Muscle of arm (tissue), 14 donors: ENCODE measurements at places on chromosomes 2 and 18. TPM values are rescaled to one million over a fixed set of nuclear protein-coding genes. Genes with fewer than 3 reads are reported as not detected.

DNA sequence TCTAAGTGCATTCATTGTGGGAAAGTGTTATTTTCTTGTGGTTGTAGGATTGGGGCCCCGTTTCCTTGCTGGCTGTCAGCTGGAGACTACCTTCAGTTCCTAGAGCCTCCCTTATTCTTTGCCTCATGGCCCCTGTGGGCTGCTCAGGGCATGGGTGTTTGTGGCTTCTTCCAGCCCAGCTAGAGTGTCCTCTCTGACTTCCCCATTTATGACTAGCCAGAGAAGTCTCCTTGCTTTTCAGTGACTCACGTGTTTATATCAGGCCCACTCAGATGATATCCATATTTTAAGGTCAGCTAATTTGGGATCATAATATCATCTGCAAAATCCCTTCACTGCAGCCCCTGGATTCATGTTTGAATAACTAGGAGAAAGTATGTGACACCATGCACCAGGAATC, 62.8 kb downstream of the DTNA start:
- DNase-seq: no peak

DNA sequence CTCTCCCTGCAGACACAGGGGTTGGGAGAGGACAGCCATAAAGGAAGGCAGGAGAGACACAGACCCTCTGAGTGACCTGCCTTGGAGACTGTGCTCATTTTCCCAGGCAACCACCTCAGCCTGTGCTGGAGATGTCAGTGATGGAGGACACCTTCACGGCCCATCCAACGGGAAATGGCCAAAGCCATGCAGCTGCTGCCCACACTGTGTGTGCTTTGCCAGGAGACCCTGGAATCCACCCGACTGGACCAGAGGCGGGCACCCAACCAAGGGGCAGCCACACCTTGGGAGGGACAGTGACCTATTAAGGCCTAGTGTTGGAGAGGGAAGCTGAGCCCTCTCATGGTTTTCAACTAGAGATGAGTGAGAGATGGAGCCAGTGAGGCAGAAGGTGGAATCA, 192.5 kb downstream of the SMAD2 start:
- no peak for DNase-seq

DNA sequence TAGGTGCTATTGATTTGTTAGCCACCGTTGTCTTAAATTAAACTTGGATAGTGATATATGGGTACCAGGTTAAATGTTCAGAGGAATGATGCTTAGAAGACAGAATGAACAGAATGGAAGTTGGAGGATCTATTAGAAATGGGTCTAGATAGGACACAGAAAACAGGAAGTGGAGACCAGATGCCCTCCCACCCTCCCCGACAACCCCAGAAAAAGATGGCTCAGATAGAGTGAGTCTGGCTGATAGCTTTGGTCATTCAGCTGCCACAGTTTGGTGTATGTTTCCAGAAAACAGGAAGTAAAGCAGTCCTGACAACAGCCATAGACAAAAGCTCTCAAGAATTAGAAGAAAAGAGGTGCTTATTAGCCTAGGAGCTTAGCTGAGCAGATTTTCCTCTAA, 71.5 kb upstream of the DSG1 start:
- no peak for DNase-seq

DNA sequence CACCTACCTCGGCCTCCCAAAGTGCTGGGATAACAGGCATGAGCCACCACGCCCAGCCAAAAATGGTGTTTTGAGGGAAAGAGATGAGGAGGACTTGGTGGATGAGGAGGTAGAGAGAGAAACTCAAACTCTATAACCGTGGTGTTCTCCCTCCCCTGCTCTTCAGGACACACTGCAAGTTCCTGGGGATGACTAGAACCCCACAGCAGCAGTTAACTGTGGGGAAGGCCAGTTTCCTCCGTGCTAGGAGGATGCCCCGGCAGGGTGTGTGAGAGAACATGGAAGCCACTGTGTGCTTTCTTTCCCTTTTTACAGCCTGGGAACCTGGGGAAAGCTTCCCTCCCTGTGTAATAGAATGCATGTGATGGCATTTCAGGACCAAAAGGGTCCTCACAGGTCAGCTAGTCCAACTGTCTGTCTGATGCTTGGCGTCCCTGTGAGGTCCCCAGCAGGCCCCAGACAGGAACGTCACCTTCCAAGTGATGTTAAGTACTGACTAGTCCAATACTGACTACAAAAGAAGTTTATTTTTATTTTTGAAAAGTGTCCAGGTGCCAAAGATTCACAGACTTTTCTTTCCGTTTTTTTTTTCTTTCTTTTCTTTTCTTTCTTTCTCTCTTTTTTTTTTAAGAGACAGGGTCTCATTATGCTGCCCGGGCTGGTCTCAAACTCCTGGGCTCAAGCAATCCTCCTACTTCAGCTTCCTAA, 38.9 kb downstream of the MYCN start:
- no peak for DNase-seq

GRCh38 chr18:40292985-40293710, 1661.9 kb upstream of the PIK3C3 start:
- DNase-seq: no peak

DNA sequence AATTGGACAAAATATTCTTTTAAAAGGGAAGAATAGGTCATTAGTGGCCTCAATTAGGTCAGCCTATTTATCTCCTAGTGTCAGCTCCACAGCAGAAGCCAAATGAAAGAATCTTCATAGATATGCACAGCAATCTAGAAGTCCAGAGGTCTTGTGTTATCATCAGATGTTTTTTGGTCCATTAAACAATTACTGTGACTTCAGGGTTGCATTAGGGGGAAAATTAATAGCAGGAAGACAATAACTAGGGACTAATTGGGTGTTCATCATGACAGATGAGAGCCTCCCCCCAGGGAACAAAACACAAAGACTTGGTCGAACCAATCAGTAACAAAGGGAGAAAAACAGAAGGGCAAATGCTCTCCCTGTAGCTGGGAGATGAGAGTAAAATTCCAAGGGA, 264.7 kb downstream of the PTH2R start:
- no peak for DNase-seq

DNA sequence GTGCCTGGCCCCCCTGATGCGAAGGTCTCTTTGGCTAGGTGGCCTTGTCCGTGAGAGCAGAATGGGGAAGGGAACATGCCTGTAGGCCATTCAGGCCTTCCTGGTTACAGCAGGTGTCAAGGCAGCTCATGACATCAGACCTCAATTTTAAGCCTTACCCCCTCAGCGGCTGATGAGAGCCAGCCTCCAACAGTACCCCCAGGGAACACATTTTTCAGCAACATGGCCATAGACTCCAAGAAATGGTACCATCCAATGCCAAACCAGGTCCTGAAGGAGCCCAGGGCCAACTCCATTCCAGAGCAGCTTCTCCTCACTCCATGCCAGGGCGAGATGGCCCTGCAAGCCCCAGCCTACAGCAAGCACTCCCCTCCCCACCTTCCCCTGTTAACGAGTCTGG, 199.2 kb downstream of the SMAD2 start:
- no peak for DNase-seq

DNA sequence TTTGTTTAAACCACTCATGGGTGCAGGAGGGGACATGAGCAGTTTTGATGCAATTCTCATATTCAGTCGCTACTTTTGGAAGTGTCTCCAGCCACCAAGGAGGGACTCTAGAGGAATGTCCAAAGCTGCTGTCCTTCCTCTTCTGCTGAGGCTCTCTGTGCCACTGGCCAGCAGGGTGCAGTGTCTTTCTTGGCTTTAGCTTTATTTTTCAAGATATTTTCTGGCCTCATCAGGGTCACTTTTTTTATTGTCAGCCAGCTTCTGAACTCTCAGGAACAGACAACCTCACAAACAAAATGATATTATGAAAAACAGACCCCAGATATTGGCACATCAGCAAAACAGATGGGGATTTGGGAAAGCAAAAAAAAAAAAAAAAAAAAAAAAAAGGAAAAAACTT, 289.3 kb upstream of the ZSWIM2 start:
- DNase-seq: peak; percentile 66

GRCh38 chr2:30566631-30567030, 119.6 kb downstream of the LCLAT1 start:
- peak; percentile 41 for DNase-seq

- no peak for DNase-seq
Measured at GRCh38 chr2:46846536-46846935, 69.1 kb downstream of the MCFD2 start.

DNA sequence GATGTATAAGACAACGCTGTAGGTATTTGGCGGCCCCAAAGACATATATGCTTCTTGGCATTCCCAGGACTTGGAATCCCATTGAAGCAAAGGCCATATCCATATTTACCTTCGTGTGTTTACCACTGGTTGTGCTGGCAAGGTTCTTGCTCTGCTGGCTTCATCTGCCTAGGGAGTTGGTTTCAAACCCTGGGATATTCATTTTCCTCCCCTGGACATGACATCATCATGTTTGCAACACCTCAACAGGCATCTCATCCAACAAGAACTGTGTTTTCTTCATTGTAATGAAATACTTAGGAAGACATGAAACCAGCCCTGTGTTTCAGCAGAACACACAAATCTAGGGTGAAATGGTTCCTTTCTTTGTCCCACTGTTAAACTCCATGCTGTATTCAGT, 77.9 kb upstream of the PHLPP1 start:
- DNase-seq: no peak

- DNase-seq: peak; percentile 70
Measured at GRCh38 chr2:149330127-149331022, at the start of gene LYPD6. TSS of gene LYPD6 (plus strand) at chr2:149330587. CDS start at chr2:149437709, 107,122 bp downstream.

DNA sequence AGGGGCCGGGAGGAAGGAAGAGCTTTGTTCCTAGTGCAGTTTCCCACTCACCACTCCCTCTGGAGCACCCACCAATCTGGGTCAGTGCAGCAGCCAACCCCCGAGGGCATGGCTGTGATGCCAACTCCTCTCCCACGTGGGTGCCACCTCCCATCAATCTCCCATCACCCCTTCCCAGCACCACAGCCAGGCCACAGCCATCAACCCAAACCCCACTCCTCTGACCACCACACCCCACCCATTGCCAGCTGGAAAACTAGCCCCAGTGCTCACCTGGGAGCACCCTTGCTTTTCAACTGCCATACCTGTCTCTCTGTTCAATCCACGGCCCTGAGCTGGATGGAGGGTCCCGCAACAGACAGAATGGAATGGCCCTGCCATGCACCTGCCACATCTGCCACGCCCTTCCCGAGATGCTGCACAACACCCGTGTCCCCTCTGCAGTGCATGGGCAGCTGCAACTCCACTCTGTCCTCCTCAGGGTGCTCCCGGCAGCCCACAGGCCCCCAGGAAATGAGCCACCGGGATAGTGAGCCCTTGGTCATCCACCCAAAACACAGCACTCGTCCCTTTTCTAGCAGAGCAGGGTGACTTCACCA, 112.4 kb upstream of the ID2 start:
- DNase-seq: no peak

DNA sequence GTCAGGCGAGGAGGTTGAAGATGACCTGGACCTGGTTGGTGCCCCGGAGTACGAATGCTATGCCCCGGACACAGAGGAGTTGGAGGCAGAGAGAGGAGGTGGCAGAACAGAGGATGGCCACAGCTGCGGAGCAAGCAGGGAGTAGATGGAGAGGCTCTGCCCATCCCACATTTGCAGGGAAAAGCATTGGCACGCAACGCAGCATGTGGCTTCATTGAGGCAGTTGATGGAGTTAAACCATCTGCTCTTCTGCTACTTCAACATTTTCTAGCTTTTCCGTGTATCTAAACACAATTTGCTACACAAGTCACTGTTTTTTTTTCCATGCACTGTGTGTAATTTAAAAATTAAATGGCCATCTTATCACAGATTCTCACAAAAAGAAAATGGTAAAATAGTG, 11.8 kb downstream of the RBFA start:
- no peak for DNase-seq

GRCh38 chr2:241584436-241584835, 25.9 kb downstream of the BOK start:
- no peak for DNase-seq

GRCh38 chr18:21404426-21404825, 162.4 kb downstream of the GREB1L start:
- no peak for DNase-seq

- no peak for DNase-seq
Measured at GRCh38 chr2:126862730-126863129, 36.0 kb upstream of the TEX51 start.

DNA sequence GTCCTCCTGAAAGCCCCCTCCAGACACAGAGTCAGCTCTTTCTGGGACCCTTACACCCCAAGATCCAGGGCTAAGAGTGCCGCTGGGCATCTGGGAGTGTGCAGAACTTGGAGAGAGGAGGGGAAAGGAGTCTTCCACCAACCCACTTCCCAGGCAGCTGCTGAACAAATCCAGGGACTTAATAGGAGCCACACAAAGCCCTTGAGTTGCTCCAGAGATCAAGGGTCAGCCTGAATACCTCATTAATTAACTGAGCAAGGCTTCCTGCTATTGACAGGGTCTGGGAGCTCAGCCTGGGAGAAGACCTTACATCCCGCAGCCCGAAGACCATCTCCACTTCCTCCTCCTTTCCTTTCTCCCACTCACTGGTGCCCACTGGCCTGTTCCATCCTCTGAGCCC, 108.3 kb downstream of the CELF4 start:
- no peak for DNase-seq

DNA sequence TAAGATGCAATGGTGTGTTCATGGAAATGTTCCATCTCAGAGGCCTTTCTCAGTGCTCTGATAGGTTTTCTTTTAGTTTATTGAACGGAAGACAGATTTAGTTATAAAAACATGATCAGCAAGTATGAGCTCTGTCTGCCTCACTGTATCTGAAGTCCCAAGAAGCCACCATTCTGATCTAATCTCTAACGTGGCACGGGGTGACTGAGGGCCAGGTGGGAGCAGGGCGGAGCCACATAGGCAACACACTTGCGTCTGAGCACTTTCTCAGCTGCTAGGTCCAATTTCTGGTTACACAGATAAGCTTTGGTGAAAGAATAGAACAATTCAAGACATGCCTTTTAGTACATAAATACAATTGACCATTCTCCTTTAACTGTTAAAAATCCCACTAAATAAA, 60.4 kb downstream of the SNTG2 start:
- DNase-seq: no peak

DNA sequence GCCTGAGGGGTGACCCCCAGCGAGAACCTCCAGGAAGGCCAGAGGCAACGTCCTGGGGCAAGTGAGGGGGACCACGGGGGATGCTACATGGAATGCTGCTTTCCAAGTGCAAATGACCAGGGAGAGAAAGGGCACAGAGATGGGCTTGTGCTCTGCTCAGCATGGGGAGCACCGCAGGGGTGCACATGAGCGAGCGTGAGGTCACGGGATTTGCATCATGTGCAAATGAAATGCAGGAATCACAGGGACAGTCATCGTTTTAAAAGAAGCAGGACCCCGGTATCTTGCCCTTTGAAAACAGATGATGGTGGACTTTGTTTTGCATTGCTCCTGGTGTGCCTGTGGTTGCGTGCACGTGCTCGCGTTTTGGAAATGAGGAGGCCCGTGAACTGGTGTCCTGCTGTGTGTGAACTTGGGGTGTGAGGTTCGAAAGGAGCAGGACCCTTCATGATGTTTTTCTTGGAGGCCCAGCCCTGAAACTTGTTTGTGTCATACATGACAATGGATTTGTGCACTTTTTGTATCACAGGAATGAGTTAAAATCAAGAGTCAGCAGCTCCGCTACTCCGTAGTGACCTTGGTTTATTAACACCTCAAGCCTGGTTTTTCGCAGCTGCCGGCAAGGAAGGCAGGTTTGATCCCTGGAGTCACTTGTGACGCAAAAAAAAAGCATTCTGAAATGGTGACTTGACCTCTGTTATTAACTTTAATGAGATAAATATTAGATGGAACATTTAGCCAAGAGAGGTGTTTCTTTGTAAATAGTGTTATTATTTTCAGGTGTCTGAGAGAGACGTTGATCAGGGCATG, 234.5 kb downstream of the LDLRAD4 start:
- no peak for DNase-seq

The ELP2 gene
- polyA plus RNA-seq: 63.8 TPM

The PRSS56 gene
- polyA plus RNA-seq: 0.62 TPM

The G6PC2 gene
- polyA plus RNA-seq: not detected

The SERPINB5 gene
- not detected for polyA plus RNA-seq

The MEP1B gene
- 0.14 TPM for polyA plus RNA-seq
